ENCODE measurements at places on chromosomes 13 and 19.

GRCh38 chr19:58088521-58089052, 9.4 kb downstream of the ZSCAN18 start:
- no peak for DNase-seq

DNA sequence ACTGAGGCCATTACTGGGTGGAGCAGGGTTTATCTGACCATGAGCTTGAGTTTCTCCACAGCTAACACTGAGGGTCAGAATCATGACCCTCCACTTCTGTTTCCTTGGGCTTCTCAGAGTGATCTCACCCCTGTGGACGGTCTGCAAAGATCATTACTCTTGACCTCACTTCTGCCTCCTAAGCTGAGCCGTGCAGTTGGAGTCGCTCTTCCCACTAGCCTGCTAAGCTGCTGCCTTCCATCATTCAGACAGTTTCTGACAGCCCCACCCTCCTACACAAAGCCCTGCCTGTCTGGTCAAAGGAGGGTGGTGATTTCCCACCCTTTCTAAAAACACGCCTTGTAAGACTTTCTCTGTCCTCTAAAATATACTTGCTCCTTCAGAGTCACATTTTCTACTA, 9.3 kb upstream of the FRY start:
- DNase-seq: no peak

GRCh38 chr13:89279374-89279773, 1608.2 kb downstream of the SLITRK5 start:
- DNase-seq: no peak

DNA sequence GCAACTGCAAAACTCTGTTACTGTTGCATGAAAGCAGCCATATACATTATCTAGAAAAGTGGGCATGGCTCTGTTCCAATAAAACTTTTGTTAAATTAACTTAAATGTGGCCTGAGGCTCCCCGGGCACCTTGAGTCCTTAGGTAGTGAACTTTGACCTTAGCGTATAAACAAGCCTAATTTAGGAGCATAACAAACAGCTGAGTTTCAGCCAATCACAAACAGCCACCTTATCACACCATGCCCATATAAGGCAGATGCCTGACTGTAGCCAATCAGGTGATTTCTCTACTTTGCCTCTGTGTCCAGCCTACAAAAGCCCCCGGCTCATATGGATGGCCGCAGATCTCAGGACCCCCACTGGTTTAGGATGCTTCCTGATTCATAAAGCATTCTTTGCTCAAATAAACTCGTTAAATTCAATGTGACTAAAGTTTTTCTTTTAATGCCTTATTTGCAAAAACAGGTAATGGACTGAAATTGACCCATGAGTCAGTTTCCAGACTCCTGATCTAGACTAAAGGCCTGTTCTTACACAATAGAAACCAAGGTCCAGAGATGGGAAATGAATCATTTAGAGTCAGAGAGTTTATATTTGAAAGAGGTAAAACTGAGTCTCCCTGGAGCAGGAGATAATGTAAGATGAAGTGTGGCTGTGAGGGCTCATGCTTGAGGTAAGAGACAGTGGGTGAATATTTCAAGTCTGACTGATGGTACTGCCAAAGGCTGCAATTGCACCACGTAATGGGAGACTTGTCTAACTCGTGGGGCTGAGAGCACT, 130.2 kb downstream of the FGF9 start:
- no peak for DNase-seq

DNA sequence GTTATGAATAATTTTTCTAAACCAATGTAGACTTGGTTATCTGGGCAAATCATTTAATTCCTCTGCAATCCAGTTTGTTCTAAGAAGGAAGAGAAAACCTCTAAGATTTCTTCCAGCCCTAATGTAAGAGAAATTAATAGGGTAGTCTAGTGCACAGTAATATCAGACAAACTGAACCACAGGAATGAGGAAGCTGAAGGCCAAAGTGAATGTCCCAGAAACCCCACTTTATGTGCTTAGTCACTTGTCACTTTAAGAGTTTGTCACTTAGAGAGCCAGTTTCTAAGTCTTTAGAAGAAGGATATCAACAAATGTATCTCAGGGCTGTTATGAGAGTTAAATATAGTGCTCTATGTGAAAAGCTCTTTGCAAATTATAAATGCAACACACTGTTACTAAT, 750.6 kb downstream of the DIAPH3 start:
- no peak for DNase-seq
